B cell (primary cell): ENCODE measurements at places on chromosomes 3 and 15. TPM values are rescaled to one million over a fixed set of nuclear protein-coding genes. Genes with fewer than 3 reads are reported as not detected.

SH3GL3 gene
- polyA plus RNA-seq = not detected in 2 replicates

FBXO22 gene
- polyA plus RNA-seq = 6.6 and 6.7 TPM in 2 replicates

LRTM1 gene
- polyA plus RNA-seq = not detected in 2 replicates

FEZF2 gene
- polyA plus RNA-seq = not detected in 2 replicates

CYP11A1 gene
- not detected in 2 replicates for polyA plus RNA-seq

ZBTB47 gene
- polyA plus RNA-seq = 0.09 and 0.34 TPM in 2 replicates

ARHGEF3 gene
- polyA plus RNA-seq = 24.4 and 33.5 TPM in 2 replicates

GRCh38 chr15:100131321-100132224 lies 210.2 kb downstream of the ADAMTS17 start:
- H3K27ac ChIP-seq = no peak overlapping the region
- H3K4me1 ChIP-seq = no peaks in the 10 kb centered on the region
- no peak for DNase-seq
- H3K4me3 ChIP-seq = no peak overlapping the region

- no peak overlapping the region for H3K27ac ChIP-seq
- H3K36me3 ChIP-seq = no peaks in the 10 kb centered on the region
- no peaks in the 10 kb centered on the region for H3K4me1 ChIP-seq
Measured at GRCh38 chr3:113773381-113773780, 26.5 kb downstream of the ATP6V1A start.

- no peaks in the 10 kb centered on the region for H3K27me3 ChIP-seq
- DNase-seq = no peak
- no peaks in the 10 kb centered on the region for H3K4me1 ChIP-seq
- H3K36me3 ChIP-seq = no peaks in the 10 kb centered on the region
- H3K27ac ChIP-seq = no peak overlapping the region
Measured at GRCh38 chr3:127304121-127304744, 16.4 kb upstream of the PRR20G start.

- no peak overlapping the region for H3K27ac ChIP-seq
- H3K27me3 ChIP-seq = no peaks in the 10 kb centered on the region
- H3K36me3 ChIP-seq = no peaks in the 10 kb centered on the region
- no peak for DNase-seq
- H3K4me3 ChIP-seq = no peak overlapping the region
Measured at GRCh38 chr3:33886015-33886414, 87.6 kb downstream of the PDCD6IP start.

DNA sequence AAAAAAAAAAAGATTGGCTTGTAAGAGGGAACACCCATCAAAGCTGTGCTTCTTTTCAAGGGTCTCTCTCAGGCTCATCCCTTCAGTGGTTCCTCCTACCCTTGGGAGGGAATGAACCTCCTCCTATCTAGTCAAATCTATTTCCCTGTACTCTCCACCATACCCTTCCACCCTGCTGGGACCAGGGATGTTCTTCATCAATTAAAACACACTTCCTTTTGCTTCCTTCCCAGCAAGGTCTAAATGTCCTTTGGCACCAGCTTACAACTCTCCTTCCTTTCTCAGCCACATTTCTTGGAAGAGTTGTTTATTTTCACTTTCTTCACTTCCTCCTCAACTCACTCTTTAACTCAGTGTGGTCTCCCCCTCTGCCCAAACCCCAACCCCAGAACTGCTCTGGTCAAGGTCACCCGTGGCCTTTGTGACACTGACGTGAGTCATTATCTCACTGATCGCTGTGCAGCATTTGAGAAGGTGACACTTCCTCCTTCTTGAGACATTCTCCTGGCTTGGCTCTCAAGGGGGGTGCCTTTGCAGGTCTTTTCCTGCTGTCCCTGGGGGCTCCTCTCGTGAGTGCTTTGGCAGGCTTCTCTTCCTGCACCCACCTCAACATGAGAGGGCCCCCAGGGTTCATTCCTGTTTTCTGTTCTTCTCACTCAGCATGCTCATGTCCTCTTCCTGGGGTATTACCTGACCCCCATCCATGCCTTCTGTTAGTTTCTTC lies 210.5 kb upstream of the TLE3 start:
- peak; percentile 73 for DNase-seq
- no peak overlapping the region for H3K27ac ChIP-seq
- no peaks in the 10 kb centered on the region for H3K27me3 ChIP-seq
- no peaks in the 10 kb centered on the region for H3K36me3 ChIP-seq
- H3K4me1 ChIP-seq = peaks cover 18% of the 10 kb centered on the region
- no peak overlapping the region for H3K4me3 ChIP-seq
